ENCODE measurements at places on chromosomes 7 and 10. TPM values are rescaled to one million over a fixed set of nuclear protein-coding genes. Genes with fewer than 3 reads are reported as not detected.

The AS3MT gene
- 3.2 TPM for total RNA-seq

The OR6B1 gene
- total RNA-seq = not detected

The TMEM213 gene
- total RNA-seq = not detected

The PRLHR gene
- total RNA-seq = 23.1 TPM

DNA sequence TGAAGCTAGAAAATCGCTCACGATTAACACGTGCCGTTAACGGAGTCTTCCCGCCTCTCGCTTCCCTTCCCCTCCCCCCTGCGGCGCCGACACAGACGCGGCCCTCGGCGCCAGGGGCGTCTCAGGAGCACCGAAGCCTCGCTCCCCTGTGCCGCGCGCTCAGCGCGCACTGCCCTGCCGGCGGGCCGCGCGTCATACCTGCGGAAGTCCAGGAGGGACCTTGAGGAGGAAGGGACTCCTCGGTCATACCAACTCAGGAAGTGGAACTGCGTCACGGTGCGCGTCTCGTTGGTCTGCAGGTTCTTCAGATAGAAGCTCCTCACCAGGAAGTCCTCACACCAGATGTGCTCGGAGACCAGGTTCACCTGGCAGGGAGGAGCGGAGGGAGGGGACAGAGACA lies 239.6 kb downstream of the DNAJB6 start:
- DNase-seq = no peak

- DNase-seq = no peak
Measured at GRCh38 chr10:68666280-68666760, 54.7 kb upstream of the CCAR1 start.

DNA sequence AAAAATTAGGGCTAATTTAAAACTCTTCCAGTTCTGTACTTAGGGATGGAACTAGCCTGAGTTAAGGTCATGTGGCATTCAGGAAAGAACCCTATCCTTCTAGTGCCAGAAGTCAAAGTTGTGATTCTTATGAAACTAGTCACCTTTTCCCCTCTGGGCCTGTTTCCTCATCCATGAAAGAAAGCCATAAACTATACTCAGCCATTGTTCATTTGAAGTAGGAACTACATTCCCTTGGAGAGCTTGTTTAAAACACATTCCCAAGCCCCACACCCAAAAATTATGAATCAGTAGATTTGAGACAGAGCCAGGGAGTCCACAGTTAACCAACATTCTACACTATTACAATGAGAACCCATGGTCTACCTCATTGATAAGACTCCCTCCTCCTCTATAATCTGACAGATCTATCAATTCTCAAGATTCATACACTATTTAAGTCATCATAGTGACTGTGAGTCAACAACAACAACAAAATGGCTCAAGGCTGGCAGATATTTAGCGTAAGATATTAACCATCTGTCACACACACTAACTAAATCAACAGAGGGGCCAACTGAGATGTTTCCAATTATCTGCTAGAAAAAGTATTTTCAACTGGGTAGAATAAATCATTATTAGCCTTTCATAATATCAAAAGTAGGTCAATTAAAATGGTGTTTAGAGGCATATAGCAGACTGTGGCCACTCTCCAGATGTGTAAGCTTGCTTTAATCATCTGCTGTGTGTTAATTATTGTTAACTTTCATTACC lies 102.3 kb downstream of the SLC25A13 start:
- DNase-seq = no peak

- DNase-seq = no peak
Measured at GRCh38 chr7:28180364-28181147, at the start of gene JAZF1. JAZF1 (minus strand) TSS chr7:28180795.

DNA sequence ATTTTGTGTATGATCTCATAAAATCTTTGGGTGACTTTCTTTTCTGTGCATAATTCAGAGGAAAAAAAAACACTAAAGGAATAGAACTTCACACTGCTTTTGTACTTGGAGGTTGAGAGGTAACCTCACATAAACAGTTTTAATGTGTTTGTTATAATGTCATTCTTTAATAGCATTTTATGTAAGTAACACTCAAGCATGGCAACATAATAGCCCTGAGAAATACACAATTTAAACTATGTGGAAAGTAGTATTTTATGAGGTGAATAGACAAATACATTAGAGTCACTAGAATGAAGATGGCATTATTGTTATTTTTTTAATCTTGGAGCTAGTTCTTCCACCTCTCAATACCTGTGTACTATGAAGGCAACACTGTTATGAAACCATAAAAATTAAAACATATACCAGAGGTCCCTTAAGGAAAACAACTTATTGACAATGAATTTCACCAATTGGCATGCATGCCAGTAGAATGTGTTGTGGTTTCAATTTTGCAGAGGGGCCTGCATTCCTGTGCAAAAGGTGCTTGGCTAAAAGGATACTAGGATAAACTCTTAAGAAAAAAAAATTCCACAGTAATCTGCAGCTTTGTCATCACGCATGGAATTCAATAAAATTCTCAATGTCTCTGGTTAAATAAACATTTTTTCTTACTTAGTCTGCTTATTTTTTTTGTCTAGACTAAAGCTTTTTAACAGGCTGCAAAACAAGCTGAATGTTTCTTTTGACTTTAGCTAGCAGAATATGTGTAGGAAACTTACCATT lies 102.5 kb downstream of the CD36 start:
- no peak for DNase-seq

DNA sequence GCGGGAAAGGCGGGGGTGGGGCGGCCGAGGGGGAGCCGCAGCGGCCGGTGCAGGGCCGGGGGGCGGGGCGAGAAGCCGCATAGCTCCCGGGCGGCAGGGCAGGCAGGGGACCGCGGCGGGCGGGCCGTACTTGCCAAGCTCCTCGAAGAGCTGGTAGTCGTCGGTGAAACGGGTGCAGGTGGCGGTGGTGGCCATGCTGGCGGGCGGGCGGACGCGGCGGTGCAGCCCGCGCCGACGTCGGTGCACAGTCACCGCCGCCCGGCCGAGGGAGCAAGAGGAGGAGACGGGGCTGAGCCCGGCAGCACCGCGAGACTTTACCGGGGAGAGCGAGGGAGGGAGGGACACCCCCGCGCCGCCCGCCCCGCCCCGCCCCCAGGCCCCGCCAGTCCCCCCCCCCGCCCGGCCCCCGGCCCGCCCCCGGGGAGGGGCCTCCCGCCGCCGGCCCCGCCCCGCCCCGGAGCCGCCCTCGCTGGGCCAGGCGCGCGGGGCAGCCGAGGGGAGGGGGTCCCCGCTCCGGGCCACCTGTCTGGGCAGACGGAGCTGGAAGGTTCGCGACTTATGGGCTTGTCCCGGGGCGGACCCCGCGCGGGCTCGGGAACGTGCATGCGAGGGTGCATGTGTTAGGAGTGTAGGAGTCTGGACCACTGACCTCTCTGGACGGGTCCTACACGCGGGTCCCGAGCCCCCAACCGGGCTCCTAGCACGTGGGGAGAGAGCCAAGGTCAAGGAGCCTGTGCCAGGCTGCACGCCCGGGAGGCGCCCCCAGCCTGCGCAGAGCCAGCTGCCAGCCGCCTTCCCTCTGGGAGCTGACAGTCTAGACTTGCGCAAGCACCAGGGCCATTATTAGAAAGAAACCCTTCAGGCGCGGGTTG lies at the start of gene CAMK2G:
CAMK2G (minus strand) TSS at position 289 of the 872 bp plus-strand sequence; CDS start at position 195, 94 bp downstream.
- no peak for DNase-seq

GRCh38 chr7:33300131-33300530 lies 170.8 kb downstream of the BBS9 start:
- DNase-seq = no peak

DNA sequence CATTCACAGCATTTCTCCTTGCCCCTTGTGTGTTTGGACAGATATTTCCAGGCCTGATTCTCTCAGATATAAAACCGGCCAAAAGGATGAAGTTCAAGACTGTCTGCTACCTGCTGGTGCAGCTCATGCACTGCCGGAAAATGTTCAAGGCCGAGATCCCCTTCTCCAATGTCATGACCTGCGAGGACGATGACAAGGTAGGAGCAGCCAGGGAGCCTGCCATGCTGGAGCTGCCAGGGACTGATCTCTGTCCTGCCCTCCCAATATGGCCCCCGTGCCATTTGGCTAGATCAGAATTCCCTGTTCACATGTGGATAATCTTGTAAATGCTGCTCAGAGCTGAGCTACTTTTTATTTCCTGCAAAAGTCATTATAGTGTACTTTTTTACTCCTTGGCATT lies 87.8 kb downstream of the ADCY1 start:
- DNase-seq = no peak

DNA sequence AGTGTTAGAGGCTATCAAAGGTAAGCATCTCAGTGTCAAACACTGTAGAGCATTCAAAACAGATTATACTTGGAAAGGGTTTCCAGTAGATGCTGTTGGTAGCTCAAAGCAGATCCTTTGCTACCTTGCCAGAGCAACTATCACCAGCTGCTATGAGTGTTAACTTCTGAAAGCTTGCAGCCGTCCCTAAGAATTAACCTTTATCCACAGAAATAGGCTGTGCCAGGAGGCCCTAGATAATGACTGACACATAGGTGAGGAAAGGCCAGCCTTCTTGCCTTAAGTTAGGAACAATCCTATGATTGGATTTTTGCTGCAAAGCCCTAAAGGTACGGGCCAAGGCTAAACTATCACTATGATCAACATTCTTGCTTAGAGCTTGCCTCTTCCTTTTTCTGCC lies 263.2 kb downstream of the DGKB start:
- DNase-seq = no peak

DNA sequence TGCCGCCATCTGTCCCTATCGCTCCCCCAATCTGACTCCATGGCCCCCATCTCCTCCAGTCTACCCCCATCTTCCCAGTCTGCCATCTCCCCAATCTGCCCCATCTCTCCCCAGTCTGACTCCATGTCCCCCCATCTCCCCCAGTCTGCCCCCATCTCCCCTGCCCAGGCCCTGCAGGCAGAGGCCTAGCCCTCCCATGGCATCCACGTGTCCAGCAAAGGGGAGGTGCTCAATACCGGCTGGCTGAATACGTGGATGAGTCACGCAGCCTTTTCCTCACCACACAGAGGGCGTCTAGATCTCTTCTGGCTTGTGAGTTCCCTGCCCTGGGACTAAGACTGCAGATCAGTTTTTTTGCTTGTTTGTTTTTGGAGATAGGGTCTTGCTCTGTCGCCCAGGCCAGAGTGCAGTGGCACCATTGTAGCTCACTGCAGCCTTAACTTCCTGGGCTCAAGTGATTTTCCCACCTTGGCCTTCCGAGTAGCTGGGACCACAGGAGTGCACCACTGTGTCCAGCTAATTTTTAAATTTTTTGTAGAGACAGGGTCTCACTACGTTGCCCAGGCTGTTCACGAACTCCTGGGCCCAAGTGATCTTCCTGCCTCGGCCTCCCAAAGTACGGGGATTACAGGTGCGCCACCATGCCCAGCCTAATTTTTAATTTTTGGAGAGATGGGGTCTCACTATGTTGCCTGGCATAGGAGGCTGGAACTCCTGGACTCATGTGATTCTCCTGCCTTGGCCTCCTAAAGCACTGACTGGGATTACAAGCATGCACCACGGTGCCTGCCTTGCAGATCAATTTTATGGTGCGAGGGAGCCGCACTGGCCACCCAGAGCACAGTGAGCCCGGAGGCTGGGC lies 15.3 kb upstream of the GPR146 start:
- DNase-seq = no peak

DNA sequence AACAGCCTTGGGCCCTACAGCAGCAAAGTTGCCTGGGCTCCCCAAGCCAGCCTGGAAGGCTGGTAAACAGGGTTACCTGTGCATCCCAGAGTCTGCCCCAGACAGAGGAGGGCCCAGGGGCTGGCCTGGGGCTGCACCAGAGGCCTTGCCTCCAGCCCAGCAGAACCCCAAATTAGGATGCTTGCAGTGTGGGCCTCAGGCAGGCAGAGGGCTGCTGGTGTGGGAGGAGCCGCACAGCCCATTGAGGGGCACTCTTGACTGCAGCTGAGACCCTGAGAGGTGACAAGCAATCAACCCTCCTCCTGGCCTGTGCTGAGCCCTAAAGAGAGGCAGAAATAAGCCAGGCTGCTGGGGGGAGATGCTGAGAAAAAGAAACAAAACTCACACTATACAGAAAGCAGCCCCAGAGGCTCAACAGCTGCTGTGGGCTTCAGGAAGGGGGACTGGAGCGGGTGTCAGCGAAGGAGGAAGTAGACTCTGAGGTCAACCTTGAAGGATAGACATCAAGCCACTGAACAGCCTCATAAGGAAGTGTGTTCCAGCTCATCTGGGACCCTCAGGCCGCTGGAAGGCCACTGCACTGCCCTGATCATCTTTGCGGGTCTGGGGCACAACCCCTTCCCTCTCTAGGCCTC lies 6.6 kb downstream of the AIFM2 start:
- DNase-seq = no peak

DNA sequence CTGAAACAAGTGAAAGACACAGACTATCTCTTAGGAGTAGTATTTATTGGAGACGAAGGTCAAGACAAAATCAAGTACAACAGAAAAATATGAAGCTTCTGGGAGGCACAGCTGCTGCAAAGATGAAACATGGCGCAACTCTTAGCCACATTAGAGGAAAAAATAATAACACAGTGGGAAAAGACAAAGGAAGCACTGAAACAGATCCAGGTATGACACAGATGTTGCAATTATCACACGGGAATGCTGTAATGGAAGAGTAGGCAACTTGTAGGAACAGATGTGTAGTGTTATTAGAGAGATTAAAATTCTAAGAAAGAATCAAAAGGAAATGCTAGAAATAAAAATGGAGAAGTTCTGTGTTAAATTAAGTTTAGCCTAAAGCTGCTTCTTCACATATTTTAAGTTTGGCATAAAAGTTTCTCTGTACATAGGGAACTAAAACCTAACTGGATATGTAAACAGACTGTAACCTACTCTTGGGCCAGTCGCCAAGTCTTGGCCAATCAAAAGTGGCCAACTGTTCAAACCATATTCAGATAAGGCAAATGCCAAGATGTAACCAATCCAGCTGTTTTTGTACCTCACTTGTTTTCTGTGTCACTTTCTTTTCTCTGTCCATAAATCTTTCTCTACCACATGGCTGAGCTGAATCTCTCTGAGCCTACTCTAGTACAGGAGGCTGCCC lies 1132.0 kb upstream of the LRRTM3 start:
- no peak for DNase-seq

- DNase-seq = no peak
Measured at GRCh38 chr7:24381894-24382505, 98.0 kb downstream of the NPY start.

- DNase-seq = no peak
Measured at GRCh38 chr7:113770146-113770738, 148.6 kb downstream of the PPP1R3A start.

DNA sequence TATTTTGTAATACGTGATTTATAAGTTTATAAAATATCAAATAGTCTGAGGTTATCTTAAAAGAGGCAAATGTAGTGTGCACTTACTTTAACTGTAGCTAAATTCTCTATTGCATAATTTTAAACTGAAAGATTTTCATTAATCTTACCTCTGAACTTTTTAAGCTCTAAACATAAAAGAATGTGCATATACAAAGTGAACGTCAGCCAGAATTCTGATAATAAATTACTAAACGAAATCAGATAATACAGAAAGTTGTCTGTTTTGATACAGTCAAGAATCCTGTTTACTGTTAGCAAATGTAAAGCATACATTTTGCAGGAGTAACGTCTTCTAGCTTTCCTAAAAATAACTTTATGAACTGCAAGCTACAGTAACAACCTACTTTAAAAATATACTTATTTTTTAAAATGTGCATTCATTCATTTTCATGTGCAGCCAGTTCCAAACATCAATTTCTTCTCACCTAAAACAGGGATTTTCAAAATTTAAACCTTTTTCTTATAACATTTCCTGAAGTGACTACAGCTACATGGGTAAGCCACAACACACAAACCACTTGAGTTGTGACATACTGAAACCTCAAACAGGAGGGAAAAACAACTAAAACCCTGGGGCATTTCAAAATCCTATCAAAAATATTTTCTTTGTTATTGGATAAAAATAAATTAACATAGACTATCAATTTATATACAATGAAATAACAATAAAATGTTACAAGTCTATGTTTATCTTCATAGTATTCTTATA lies 92.7 kb downstream of the RNLS start:
- DNase-seq = no peak
